WTC11 (cell line): ENCODE measurements at places on chromosomes 5 and 9. TPM values are rescaled to one million over a fixed set of nuclear protein-coding genes. Genes with fewer than 3 reads are reported as not detected.

The IL33 gene
- total RNA-seq, result 0.07 TPM in 1 of 3 replicates, not detected in the others

The GAPT gene
- not detected in 3 replicates for total RNA-seq

The TNC gene
- 3.3 to 4.5 TPM (median 3.6 TPM) in 3 replicates for total RNA-seq

The S100Z gene
- total RNA-seq, result not detected in 3 replicates

The FOXI1 gene
- not detected in 3 replicates for total RNA-seq
